ENCODE measurements at places on chromosomes 6 and 20.

GRCh38 chr6:170080169-170080827, 210.6 kb downstream of the DLL1 start:
- no peak for DNase-seq

- no peak for DNase-seq
These were observed 71.2 kb upstream of the THBS2 start for GRCh38 chr6:169324656-169325459.

GRCh38 chr20:17808357-17808756, 108.6 kb downstream of the BANF2 start:
- no peak for DNase-seq

DNA sequence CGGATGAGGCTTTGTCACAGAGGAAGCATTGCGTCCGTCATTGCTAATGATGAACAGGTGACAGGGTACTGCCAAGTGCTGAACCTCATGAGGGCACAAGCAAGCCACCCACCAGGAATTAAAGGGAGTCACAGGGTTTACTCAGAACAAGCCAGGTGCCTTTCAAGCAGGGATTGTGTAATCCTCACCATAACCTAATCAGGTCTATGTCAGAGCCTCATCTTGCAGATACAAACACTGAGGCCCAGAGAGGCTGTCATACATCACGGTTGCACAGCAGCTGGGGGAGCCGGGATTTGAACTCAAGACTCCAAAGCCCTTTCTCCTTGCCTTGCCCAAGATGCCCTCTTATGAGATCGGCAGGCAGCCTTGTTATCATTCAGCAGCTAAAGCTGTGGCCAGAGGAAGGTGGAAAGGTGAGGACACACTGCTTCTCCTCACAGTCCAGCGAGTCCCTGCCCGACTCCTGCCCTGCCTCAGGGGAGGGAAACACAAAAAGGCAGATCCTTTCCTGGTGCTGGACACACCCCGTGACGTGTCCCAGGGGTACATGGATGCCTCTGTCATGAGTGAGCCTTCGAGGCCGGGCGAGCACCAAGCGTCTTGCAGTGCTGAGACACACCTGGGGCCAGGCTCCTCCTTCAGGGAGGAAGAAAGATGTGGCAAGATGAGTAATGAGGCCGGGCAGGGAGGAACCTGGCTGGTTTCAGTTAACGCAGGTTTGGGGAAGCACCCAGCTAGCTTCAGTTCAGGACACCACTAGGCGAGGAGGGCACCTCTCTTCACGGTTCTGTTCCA, 214.9 kb downstream of the LY86 start:
- no peak for DNase-seq

DNA sequence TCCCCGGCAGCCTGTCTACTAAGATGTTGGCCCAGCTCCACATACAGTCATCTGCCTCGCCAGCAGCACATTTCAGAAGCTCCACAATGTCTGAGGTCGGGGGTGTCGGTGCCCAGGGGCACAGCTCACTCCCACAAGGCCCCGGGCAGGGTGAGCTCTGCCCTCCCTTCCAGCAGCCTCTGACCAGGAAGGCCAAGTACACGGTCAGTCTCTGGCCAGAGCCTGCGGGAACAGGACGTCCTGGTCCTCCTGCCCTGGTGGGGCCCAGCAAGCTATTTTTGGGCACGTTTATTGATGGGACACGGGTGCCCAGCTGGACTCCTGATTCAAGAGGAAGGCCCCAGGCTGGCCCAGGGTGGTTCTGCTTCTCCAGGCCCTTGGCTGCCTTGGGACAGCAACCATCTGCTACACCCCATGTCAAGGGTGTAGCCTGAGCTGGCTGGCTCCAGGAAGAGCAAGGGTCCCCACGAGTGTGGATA, 114.9 kb upstream of the PTPN1 start:
- DNase-seq = no peak

DNA sequence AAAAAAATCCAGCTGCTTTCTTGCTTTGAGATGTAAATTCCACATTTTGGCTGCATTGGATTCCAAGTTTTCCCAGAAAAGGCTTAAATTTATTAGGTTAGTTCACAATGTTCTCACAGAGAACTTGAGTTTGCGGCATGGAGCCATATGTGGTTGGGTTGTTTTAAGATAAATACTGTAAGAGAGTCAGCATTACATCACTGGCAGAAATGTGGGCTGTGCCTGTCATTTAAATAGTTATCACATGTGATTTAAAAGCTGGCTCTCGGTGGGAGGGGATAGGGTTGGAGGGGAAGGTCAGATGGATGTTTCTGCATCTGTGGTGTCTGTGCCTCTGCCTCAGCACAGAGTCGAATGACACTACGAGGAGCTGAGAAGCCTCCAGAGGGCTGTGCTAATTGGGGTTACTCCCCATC, 73.8 kb upstream of the SCP2D1 start:
- no peak for DNase-seq

DNA sequence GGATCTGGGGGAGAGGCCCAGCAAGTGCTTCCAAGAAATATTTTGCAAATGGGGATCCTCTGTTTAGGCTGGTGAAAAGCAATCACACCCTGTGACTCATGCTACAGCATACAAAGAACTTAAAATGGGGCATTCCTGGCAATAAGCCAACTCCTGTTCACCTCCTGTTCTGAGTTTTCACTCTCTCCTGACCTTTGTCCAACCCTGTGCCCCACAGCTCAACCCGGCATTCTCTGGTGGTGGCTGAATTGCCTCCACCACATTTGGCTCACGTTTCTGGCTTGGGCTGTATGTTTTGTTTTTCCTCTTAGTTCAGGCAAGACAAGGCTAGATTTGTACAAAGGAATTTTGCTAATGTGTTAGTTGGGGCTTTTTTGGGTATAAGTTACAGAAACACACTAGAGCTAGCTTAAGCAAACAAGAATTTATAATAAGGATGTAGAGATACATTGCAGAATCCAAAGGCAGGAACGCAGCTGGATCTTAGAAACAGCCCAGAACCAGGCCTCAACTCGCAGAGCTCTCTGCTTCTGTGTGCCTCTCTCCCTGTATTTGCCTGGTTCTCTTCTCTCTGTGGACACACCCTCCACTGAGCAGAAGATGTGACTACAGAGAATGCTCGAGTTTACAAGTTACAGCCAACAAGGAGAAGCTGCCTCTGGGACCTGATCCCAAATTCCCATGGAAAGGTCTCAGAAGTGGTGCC, 9.4 kb downstream of the ABCC10 start:
- no peak for DNase-seq

DNA sequence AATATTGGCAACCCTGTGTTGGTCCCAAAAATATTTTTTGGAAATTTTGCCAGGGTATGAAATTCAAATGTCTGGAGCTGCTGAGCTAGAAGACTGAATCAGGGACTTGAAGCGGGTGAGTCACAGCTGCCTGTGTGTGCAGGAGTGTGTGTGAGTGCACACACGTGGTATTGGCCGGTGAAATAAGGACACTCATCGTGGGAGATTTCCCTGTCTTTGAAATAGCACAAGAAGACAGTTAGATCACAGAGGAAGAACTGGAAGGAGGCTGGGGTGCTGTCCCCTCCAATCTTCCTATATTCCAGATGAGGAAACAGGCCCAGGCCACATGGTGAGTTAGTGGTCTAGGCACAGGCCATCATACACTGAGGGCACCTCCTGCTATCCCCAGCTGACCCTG, 123.8 kb upstream of the MLN start:
- DNase-seq = no peak

GRCh38 chr6:143694560-143694959, 16.8 kb downstream of the PHACTR2 start:
- DNase-seq = no peak

DNA sequence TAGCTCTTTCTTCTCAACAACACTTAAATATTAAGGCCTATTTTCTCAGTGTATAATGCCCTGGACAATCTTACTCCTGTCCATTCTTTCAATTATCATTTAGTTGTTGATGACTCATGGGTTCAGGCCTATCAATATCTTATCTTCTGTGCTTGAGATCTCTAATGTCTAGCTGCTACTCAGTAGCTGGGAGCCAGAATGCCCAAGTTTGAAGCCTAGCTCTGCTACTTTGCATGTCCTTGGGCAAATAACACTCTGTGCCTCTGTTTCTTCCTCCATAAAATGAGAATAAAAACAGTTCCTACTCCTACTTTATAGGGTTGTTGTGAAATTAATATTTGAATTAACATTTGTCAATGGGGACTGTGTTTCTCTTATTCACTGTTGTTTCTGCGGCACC, 69.5 kb downstream of the MAN1A1 start:
- no peak for DNase-seq

DNA sequence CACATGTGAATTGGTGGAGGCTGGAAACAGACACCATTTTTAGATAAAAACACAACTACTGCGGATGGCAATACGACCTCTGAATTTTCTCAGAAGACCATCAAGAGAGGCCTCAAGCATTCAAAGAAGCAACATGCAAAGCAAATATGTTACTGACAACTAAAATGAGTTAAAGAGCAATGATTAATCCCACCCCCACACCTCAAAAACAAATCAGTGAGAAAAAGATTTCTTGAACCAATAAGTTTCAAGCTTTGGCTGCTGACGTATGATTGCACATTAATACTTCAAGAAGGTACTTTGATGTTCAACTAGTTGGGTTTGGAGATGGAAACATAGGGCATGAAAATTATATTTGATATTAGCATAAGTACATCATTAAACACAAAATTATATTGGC, 982 bp downstream of the MMUT start:
- peak; percentile 2 for DNase-seq

DNA sequence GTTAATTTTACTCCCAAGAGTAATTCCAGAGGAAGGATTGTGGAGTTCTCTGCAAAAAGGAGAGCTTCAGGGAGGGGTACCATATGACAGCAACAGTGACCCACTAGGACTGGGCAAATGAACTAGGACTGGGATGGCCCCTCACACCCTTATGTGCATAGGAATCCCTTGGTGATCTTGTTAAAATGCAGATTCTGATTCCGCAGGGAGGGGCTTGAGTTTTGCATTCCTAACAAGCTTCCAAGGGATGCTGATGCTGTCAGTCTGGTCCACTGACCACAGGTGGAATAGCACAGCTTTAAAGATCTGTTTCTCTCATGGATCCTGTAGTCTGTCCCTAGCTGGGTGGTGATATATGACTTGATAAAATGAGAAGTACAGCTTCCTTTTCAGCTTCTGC, 6.3 kb upstream of the FOXA2 start:
- DNase-seq = no peak

GRCh38 chr20:53708129-53708968, 114.7 kb upstream of the ZNF217 start:
- peak; percentile 15 for DNase-seq

DNA sequence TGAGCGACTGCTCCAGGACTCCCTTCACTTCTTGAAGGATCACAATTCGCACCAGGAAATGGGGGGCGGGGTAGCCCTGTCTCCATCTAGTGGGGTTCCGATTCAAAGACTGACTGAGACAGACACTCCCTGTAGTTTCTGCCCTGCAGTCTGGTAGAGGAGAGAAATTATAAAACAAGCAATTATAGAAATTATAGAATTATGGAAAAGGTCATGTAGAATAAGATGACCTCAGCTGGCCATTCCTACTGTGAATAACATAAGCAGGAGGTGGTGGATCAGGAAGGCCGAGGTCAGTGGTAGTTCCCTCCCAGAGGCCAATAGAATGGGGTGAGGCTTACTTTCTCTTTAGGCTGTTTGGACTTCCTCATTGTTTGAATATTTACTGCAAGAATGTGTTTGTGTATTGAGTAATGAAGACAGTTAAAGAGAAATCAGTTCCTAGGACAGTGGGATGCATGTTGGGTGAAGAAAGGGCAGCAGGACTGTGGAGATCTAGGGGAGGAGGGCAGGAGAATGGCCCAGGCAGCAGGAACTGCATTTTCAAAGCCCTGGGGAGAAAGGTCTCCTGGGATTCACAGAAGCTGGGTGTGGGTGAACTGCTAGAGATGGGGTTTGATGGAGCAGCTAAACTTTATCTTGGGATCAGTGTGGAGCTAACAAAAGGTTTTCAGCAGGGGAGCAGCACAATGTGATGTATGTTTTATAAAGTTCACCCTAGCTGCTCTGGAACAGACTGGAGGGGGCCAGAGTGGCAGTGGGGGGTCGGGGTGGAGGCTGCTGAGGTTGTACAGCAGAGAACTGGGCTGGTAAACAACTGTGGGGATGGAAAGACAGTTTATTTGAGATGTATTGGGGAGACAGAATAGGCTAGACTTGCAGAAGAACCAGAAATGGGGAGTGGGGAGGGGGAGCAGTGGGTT, 2.1 kb downstream of the ZNF341 start:
- DNase-seq = no peak

DNA sequence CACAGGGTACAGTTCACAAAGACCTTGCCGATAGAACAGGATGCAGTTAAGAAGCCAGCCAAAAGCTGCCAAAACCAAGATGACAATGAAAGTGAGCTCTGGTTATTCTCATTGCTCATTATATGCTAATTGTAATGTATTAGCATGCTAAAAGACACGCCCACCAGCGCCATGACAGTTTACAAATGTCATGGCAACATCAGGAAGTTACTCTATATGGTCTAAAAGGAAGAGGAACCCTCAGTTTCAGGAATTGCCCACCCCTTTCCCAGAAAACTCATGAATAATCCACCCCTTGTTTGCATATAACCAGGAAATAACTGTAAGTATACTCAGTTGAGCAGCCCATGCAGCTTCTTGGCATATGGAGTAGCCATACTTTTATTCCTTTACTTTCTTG, 748.7 kb downstream of the QKI start:
- DNase-seq = no peak

GRCh38 chr6:154373971-154374370, 17.4 kb upstream of the IPCEF1 start:
- DNase-seq = no peak

- DNase-seq = no peak
These were observed 269.3 kb downstream of the DLL1 start for GRCh38 chr6:170021579-170021978.

GRCh38 chr6:133623065-133623464, 265.8 kb upstream of the TCF21 start:
- DNase-seq = no peak

GRCh38 chr6:131787079-131787478, 20.7 kb upstream of the ENPP1 start:
- DNase-seq = no peak

DNA sequence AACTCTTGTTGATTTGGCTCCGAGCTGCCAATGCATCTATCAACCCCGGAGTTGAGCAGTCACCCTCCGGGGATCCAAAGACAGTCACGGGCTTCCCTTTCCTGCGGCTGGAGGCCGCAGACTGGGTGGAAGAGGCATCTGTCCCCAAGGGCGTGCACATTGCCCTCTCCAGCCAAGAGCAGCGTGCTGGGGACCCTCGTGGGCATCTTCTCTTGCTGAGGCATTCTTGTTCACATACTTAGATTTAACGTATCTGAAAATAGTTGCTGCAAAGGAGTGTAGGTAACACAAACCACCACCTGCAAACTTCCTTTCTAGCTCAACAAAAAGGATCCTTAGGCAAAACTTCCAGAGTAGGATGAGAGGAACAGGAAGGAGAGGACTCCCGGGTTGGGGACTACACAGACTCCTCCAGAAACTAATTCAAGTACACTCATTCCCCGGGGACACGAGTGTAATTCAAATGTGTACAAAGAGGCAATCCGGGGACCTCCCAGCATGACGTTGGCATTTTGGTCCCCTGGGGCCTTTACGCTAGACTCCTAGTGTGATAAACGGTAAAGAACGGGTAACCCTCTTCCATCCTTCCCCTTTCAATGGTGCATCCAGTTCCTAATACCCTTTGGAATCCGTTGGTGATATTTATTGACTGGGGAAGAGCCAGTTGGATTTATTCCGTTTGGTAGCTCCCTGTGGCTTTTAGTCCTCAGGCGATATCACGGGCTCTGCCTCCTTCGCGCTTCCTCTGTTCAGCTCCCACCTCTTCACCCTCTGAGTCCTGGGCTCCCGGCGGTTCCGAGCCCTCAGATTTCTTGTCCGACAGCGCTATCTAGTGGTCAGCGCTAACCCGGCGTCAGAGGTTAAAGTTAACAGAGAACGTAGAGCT, 2.7 kb upstream of the COL12A1 start:
- peak; percentile 80 for DNase-seq

GRCh38 chr6:168247443-168248147, 72.0 kb downstream of the DACT2 start:
- DNase-seq = no peak

All from stimulated activated naive CD4-positive, alpha-beta T cell (primary cell).